ENCODE measurements at places on chromosomes 2 and 18. TPM values are rescaled to one million over a fixed set of nuclear protein-coding genes. Genes with fewer than 3 reads are reported as not detected.

GRCh38 chr2:239603411-239604356 lies 202.9 kb upstream of the HDAC4 start:
- DNase-seq, result peak; percentile 62

RGPD3 gene
- not detected for total RNA-seq

DNA sequence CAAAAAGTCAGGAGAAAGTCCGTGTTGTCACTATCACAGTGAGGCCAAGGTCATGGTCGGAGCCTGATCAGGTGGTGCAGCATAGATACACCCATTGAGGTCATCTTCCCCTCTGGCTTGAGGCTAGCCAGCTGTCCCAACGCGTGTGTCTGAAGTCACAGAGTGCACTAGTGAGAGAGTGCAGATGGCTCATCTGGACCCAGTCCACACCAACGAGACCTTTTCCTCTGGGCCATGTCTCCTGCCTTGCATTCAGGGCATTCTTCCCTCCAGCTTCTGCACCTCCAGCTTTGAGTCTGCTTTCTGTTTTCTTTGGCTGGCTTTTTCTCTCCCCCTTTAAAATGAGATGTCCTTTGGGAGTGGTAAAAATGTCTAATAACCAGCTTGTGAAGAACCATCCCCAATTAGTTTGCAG lies 146.9 kb downstream of the TDRD15 start:
- DNase-seq, result no peak

- DNase-seq, result peak; percentile 75
Measured at GRCh38 chr18:79911344-79912270, 39.8 kb downstream of the SLC66A2 start.

DNA sequence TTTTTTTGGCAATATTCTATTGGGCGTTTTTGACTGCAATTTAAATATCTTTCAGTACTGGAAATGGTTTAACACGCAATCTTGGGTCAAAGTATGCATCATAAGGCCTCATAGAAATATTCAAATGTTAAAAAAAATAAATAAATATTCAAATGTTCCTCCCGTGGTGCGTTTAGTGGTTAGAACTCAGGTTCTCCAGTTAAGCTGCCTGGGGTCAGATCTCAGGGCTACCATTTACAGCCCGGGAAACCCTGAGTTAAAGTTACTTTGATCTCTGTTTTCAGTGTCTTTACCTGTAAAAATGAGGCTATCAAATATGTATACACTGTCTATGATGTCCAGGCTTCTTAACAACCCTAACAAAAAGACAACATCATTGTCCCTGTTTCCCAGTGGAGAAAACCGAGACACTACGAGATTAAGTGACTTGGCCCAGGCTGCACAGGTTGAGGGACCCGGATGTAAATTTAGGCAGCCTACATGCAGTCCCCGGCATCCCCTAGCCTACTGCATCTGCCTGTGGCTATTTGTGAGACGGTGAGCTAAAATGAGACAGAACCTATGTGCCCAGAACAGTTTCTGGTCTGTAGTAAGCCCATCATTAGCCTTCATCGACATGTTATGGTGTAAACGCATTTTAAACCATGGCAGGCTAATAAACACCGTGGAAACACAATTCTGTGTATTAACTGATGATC lies 1.7 kb downstream of the FHL2 start:
- no peak for DNase-seq

DNA sequence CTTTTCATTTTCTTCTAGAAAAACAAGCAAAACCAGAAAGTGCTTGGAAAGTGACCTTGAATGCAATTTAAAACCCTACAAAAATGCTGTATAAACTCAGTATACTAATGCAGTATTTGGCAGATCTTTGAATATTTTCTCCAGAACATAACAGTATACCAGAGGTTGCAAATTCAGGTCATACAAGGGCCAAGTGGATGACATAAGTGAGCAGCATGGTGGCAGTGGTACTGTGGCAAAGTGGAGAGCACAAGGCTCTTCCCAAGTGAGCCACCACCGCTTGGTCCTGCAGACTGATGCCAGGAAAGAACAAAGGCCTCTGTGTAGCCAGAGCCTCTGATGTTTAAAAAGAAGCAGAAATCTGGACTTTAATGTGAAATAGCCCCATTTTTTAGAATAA lies 33.1 kb downstream of the METTL4 start:
- no peak for DNase-seq

CHN1 gene
- 18.4 TPM for total RNA-seq

DNA sequence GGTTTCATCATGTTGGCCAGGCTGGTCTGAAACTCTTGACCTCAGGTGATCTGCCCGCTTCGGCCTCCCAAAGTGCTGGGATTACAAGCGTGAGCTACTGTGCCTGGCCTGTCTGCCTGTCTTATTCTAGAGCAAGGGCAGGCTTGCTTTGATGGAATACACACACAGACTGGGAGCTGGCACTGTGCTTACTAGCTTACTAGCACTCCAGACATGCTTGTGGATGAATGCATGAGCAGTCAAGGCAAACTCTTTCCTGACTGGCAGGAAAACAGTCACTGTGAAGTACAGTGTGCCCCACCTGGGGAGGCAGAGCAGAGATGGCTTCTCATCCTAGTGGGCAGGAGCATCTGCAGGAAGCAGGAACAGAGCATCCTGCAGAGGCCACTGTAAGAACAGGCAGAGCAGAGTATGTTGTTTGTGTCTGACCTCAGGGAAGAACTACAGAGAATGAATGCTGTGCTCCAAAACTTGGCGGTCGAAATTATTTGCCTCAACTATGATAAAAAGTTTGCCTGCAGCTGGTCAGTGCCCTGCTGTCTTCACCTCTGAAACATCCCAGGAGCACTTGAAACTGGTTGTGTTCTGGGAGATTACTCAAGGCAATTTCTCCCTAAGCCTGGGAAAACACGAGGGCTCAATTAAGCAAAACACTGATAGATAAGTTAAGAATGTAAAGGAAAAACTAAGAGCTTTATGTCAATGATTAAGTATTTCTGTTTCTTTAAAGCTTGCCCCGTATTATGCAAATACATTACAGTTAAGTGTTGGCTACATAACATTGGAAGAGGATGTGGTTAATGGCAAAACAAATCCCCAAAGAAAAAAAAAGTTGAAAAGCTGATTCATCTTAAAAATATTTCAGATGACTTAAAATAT lies 102.4 kb downstream of the VAPA start:
- no peak for DNase-seq

GRCh38 chr2:20091305-20091991 lies 40.0 kb upstream of the LAPTM4A start:
- DNase-seq, result no peak

GRCh38 chr2:173652311-173652710 lies 297.6 kb downstream of the CDCA7 start:
- DNase-seq, result no peak

FAM124B gene
- not detected for total RNA-seq

- DNase-seq, result no peak
Measured at GRCh38 chr18:51401912-51402311, 204.4 kb upstream of the MEX3C start.

GRCh38 chr2:102708847-102709559 lies 52.8 kb upstream of the TMEM182 start:
- no peak for DNase-seq

GRCh38 chr2:180291060-180291459 lies 284.0 kb upstream of the CWC22 start:
- DNase-seq, result no peak

LRRC30 gene
- total RNA-seq, result not detected

ANKRD53 gene
- total RNA-seq, result 1.8 TPM

IAH1 gene
- 66.6 TPM for total RNA-seq

- DNase-seq, result no peak
Measured at GRCh38 chr2:72895759-72896281, 8.6 kb downstream of the SPR start.

BOLL gene
- total RNA-seq, result not detected

DNA sequence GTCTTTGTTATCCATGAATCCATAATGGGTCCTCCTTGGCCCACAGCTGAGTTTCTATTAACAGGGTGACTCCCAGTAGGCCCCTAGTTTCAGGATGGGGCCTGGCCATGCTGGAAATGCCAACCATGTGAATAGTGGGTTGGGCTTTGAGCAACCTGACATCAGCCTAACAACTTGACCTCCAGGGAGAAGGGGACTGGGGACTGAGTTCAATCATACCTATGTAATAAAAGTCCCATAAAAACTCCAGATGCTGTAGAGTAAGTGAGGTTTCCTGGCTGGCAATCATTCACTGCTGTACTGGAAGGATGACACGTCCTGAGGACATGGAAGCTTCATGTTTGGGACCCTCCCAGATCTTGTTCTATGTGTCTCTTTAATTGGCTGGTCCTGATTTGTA lies 7.9 kb downstream of the REV1 start:
- DNase-seq, result no peak

GRCh38 chr2:157404363-157404762 lies 39.5 kb downstream of the CYTIP start:
- DNase-seq, result no peak

GRCh38 chr2:125313806-125314205 lies 1288.7 kb downstream of the CNTNAP5 start:
- DNase-seq, result no peak

DNA sequence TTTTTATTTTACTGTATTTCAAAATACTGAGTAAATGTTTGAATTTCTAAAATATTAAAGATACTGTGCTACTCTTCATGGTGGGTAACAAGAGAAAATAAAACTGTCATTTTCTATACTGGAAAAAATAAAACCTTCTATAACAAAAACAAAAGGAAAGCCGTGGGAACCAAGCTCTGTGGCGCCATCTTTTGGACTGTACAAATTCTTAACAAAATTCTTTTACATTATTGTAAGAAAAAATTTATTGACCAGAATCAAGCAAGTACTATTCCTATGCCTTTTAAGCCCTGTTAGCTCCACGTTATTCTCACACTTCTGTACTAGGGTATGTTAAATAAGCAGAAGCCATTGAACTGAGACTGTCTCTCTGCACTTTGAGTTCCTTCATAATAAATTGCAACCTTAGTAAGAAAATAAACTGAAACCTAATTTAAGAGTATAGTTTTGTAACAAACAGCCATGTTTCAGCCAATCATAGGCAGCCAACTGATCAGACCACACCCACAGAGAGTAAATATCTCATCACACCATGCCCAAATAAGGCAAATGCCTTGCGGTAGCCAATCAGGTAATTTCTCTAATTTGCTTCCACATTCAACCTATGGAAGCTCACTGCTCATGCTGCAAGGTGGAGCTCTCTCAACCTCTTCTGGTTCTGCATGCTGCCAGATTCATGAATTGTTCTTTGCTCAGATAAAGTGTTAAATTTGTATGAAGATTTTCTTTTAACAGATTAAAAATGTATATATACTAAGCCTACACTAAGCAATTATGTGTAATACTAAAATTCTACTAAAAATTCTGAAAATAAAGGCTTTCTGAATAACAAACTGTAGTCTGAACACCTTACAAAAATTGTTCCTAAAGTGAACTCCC lies 42.2 kb downstream of the HIBCH start:
- DNase-seq, result no peak

CYS1 gene
- 7.0 TPM for total RNA-seq

ST8SIA5 gene
- total RNA-seq, result 0.36 TPM

- DNase-seq, result no peak
Measured at GRCh38 chr2:23351388-23352141, 33.4 kb upstream of the KLHL29 start.

- DNase-seq, result no peak
Measured at GRCh38 chr2:227370092-227370491, 9.0 kb downstream of the TM4SF20 start.
